ENCODE measurements at places on chromosomes 12 and 14.

- no peak for DNase-seq
Observed at GRCh38 chr12:106847861-106848260, 73.4 kb downstream of the RIC8B start.

DNA sequence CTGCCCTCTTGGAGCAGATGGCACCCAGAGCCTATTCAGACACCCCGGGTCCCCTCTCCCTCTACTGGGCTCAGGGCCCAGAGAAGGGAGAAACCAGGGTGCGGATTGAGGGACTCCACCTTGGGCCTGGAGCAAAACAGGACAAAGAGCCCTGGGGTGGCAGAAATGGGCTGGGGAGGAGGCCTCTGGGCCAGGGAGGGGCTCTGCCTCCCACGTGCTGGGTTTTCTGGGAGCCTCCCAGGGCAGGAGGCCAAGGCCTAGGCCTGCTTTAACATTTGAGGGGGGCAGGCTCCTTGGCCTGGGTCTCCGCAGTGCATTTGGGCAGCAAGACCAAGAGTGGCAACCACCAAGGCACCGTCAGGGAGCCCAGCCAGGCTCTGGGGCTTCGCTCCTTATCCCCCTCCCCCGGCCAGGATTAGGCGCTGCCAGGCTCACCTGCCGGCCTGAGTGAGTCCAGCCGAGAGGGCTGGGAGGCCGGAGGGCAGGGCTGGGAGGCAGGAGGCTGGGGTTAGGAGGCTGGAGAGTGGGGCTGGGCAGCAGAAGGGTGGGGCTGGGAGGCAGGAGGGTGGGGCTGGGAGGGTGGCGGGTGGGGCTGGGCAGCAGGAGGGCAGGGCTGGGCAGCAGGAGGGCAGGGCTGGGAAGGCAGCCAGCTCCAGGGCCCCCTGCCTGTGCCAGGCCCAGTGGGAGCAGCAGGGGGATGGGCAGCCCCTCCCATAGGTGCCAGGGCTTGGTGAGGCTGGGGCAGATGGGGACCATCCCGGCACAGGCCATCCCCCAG, 101.8 kb upstream of the EIF5 start:
- no peak for DNase-seq

DNA sequence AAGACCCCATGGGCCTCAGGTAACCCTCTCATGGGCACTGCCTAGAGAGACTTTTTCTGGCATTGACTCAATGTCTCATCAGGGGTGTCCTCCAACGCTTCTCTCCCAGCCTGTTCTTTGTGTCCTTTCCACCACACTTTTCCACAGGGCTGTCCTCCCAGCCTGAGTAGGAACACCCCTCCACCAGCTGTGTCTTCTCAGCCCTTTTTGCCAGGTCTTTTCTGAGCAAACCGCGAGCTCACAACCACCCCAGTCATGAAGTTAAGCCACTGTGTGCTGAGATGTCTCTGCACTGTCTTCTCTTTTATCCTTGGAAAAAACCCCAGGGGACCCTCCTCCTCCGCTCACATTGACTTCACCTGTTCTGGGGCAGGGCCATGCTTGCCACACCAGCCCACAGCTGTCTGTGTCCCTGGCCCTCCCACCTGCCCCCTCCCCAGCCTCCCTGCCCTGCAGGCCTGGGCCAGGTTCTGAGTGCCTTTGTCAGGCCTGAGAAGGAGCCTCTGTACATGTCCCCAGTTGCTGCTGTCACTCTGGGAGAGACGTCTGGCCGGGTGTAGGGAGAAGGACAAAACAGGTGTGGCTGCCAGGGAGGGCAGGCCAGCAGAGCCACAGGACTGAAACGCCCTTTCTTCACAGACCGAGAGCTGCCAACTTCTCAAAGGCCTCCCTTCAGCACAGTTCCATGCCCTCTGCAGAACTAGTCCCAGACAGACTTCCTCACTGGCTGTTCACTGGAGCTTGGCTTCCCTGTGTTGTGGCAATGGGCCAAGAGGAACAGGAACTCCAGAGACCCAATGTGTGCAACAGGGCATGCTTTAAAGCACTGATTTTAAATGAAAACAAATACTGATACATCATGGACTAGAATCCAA, 50.5 kb upstream of the PNMA1 start:
- peak; percentile 60 for DNase-seq

DNA sequence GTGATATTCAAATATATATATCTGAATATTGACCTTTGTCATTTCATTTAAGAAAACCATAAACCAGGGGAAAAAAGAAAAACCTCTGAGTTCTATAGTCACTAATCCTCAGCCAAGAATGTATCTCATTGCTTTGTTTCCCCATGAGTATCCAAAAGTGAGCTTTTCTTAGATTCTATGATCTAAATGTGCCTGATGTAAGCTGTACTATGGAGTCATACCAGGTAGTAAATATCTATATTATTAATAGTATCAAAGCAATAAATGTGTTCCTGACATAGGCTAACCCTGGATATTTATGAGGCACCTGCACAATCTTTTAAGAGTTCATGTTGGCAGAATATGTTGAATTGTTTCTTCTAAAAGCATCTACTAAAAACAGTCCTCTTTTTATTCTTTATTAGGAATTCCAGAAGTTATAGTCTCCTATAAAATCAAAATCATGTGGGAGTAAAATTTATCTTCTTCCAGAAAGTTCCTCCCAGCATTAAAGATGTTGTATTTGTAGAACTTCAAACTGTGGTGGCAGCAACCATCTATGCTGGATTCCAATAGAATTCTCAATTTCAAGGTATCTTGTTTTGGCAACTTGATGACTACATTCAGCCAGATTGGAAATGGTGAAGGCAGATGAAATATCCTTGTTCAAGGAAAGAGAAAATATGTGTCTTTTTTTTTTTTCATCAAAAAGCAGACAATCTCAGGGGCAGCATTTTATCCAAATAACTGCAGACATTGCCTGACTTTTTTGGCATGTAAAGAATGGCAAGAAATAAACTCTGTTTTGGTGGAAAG, 139.7 kb upstream of the RASSF8 start:
- DNase-seq, result no peak

GRCh38 chr14:95314609-95315008, 5.1 kb downstream of the CLMN start:
- no peak for DNase-seq

DNA sequence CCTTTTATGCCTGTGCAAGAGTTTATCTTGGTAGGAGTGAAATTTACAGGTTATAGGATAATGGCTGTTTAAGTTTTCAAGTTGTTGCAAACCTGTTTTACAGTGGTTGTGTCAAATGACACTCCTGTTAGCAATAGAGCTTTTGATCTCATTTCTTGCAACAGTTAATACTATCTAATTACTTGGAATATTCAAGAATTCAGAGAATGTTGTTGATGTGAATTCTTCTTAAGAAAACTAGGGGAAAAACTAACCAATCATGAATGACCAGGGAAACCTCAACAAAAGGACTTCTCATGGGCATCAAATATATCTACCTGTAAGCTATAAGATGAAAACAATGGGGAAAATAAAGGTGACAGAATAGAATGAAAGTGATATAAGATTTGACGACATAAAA, 85.0 kb downstream of the IPO8 start:
- DNase-seq, result no peak

DNA sequence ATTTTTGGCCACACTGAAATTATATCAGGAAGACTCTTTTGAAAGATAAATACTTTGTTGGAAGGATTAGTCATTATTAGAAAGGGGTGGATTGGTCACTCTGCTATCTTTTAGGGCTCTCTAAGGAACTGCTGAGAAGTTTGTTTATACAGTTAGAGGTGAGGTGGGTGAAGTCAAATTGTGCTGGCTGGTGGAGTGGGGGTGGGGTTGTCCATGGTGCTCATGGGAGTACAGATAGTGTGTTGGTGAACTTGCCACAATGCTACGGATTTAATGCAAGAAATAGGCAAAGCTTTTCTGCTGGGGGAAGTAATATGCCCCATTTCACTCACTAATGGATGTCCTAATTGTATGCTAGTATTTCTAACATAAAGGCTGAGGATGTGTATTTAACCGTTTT, 35.8 kb downstream of the SUSD6 start:
- DNase-seq, result no peak

- DNase-seq, result no peak
Observed at GRCh38 chr12:106767954-106768822, 6.3 kb upstream of the RIC8B start.

- DNase-seq, result no peak
Observed at GRCh38 chr12:112463478-112463877, 44.7 kb downstream of the PTPN11 start.

GRCh38 chr12:128687851-128688250, 135.9 kb downstream of the SLC15A4 start:
- no peak for DNase-seq

DNA sequence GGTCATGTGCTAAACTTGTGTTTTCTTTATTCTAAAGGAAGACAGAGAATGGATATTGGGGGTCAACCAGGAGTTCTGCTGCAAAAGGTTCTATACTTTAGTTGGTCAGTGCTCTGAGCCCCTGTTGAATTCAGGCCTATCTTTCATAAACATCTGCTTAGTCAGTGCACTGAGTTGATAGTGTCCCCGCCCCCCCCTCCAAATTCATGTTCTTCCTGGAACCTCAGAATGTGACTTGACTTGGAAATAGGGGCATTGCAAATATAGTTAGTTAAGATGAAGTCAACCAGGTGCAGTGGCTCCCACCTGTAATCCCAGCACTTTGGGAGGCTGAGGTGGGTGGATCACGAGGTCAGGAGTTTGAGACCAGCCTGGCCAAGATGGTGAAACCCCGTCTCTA, 23.3 kb downstream of the CHST11 start:
- DNase-seq, result no peak

DNA sequence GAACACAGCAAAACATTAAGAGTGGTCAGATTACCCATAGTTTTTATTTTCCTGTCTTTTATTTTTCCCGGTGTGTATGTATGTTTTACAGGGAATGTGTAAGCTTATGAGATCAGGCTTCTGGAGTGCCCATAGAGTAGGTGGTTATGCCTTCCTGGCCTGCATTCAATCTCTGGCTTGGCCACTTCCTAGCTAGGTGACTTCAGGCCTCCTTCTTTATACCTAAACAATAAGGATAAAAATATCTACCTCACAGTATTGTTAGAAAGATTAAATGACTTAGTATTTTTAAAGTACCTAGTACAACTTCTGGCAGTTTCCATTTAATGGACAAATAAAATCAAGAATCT, 42.4 kb downstream of the ITPR2 start:
- no peak for DNase-seq

DNA sequence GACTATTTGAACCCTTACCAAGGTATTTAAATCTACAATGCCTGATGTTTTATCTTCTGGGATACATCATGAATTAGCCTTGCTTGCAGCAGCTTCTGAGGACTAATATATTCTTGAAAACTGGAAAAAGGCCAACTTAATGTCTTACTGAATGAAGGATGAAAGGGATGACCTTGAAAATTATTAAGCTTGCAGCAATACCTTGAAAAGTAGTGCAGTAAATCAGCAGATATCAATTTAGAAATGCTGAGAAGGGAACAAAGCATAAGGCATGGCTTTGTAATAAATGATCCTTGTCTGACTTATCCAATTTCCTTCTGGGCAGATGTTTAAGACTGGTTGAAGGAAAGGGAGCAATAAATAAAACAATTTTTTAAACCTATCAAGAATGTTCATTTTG, 37.3 kb upstream of the FERMT2 start:
- no peak for DNase-seq

DNA sequence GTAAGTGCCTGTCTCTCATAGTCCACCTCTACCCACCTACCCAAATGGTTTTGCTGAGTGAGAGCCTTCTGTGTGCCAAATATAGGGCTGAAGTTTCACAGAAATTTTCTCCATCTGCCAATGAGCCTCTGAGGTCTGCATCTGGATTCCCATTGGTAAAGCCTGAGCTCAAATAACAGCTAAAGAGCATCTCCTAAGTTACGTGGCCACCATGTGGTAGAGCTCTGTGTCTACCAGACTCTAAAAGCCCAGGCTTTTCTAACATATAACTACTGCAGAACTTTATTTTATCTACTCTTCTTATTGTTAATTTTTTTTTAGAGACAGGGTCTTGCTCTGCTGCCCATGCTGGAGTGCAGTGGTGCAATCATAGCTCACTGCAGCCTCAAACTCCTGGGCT, 16.0 kb downstream of the AMDHD1 start:
- DNase-seq, result no peak

GRCh38 chr14:31945074-31945613, 132.0 kb upstream of the ARHGAP5 start:
- no peak for DNase-seq

DNA sequence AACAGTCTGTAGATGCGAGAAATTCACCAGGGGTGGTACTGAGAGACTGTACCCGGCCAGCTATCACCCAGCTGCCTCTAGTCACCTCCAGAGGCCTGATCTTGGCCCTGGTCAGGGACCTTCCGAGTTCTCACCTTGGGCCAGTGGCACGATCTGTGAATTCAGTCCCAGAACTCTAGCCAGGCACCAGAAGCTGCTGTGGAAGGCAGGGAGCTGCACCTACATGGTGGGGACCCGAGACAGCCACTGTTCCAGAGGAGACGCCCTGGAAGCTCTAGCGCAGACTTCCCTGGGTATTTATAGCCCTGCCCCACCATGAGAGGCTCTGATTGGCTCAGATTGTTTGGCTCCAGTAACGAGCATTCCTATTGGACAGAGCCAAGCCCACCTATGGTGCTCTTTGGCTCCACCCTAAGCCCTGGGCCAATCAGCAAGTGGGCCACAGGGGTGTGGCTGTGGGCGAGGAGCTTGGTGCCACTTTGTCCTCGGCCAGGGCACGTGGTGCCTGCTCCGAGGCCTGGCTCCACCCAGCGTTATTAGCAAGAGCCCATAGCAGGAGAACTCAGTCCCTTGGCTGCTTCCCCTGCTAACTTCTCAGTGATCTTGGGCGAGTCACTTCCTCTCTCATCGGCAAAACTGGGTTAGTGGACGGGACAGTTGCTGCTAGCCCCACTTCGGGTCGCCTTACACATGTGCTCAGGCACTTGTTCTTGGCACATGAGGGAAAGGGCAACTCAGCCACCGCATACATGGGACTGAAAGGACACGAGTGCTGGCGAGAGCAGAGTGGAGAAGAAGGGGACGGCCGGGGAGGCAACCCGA, 89.0 kb upstream of the BCL11B start:
- no peak for DNase-seq

GRCh38 chr14:71497645-71498086, 434.6 kb upstream of the RGS6 start:
- no peak for DNase-seq

- no peak for DNase-seq
Observed at GRCh38 chr14:88364710-88365413, 20.6 kb upstream of the SPATA7 start.

GRCh38 chr12:79435742-79436141, 255.0 kb downstream of the PAWR start:
- DNase-seq, result no peak

DNA sequence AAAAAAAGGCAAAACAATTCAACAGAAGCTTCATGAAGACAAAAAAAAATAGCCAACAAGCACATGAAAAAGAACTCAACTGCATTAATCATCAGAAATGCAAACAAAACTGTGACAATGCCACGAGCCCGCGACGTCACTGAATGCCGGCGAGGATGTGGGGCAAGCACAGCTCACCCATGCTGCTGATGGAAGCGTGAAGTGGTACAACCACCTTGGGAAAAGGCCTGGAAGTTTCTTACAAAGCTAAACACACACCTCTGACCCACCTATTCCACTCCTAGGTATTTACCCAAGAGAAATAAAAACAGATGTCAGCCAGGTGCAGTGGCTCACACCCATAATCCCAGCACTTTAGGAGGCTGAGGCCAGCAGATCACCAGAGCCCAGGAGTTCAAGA, 10.5 kb downstream of the BTBD6 start:
- DNase-seq, result no peak
